Smooth muscle cell of the umbilical artery (primary cell): ENCODE measurements at places on chromosomes 2 and 18. TPM values are rescaled to one million over a fixed set of nuclear protein-coding genes. Genes with fewer than 3 reads are reported as not detected.

Gene REG3G
- total RNA-seq = not detected in 2 replicates

Gene SCN9A
- total RNA-seq = 22.9 and 57.8 TPM in 2 replicates

Gene ATF2
- total RNA-seq = 39.5 and 45.8 TPM in 2 replicates

Gene HDLBP
- 1,376 and 1,531 TPM in 2 replicates for total RNA-seq

Gene MYO1B
- total RNA-seq = 87.3 and 126 TPM in 2 replicates

Gene PTGR3
- 7.7 and 13.2 TPM in 2 replicates for total RNA-seq

Gene IRS1
- 10.4 and 26.7 TPM in 2 replicates for total RNA-seq
